ENCODE measurements at places on chromosomes 3 and 15.
A peak's percentile ranks its signal among the peaks of the same experiment; 100 is the strongest.

GRCh38 chr15:100612539-100612938 lies 10.2 kb downstream of the ASB7 start:
- no peak for DNase-seq

GRCh38 chr15:39102431-39102830 lies 478.4 kb upstream of the THBS1 start:
- no peak for DNase-seq

DNA sequence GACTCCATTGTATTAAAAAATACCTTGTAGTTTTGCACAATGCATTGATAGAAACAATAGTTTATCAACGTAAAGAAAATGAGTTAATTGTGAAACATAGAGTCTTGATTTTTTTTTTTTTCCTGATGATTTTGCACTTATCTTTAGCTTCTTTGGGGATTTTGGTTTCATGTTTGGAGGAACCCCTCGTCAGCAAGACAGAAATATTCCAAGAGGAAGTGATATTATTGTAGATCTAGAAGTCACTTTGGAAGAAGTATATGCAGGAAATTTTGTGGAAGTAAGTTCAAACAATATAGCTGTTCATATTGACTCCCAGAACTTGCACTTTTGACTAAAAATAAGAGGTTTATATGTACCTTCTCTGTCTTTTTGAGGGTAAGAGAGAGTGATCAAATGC lies 7.0 kb downstream of the DNAJB11 start:
- DNase-seq = no peak

GRCh38 chr3:34374521-34374920 lies 576.1 kb downstream of the PDCD6IP start:
- no peak for DNase-seq

- DNase-seq = peak; percentile 52
These were observed 18.3 kb downstream of the ABHD5 start for GRCh38 chr3:43709022-43709421.

DNA sequence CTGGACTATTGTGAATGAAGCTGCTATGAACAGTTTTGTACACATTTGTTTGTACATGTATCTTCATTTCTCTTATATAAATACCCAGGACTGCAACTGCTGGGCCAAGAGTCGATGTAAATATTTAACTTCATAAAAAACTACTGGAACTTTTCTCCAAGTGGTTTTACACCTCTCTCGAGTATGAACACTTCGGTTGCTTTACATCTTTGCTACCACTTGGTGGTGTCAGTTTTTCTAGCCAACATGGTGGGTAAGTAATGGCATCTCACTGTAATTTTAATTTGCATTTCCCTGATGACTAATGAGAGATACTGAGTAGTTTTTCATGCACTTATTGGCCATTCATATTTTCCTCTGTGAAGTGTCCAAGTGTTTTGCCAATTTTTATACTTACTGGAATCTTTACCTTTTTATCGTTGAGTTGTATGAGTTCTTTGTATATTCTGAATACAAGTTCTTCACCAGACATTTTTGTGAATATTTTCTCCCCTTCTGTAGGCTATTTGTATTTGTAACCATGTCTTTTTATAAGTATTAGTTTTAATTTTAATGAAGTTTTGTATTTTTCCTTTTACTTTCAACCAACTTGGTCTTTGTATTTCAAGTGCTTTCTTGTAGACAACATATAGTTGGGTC lies 44.4 kb downstream of the PCOLCE2 start:
- DNase-seq = peak; percentile 51

DNA sequence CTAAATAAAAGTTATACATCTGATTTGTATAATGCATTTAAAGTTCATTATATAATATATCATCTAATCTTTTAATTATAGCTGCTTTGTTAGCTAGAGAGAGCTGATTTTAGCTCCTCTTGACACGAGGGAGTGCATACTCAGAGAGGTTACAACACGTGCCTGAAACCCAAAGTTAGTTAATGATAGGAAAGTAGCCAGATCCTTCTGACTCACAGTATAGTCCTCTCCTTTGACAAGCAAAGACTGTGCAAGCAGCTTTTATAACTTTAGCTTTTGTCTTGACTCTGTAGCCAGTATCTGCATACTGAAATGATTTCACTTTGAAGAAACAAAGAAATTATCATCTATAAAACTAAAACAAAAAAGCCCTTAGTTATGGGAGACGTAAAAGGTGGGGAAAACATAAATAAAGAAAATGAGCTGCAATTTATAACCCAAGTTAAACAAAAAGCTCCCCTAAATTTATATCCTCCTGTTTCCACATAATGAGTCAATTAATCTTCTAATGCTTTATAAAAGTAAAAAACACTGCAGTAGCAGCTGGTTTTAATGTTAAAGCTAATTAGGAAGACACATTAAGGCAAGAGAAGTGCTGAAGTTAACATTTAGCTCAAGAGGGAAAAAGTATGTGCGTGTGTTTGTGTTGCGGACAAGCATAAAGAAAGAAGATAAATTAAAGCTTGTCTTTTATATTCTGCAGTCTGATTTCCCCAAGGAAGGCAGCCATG lies 13.1 kb downstream of the GABRR3 start:
- DNase-seq = no peak

All from AG20443 (cell line).